Natural killer cell treated with Interleukin-12 subunit alpha and Interleukin-12 subunit beta and Interleukin-15 and Interleukin-18, amount 100 ng/mL, for 72 hours (primary cell): ENCODE measurements at places on chromosomes 12 and 14.
A peak's percentile ranks its signal among the peaks of the same experiment; 100 is the strongest.

- no peak for DNase-seq
Measured at GRCh38 chr14:49954171-49954631, 61.3 kb downstream of the ARF6 start.

DNA sequence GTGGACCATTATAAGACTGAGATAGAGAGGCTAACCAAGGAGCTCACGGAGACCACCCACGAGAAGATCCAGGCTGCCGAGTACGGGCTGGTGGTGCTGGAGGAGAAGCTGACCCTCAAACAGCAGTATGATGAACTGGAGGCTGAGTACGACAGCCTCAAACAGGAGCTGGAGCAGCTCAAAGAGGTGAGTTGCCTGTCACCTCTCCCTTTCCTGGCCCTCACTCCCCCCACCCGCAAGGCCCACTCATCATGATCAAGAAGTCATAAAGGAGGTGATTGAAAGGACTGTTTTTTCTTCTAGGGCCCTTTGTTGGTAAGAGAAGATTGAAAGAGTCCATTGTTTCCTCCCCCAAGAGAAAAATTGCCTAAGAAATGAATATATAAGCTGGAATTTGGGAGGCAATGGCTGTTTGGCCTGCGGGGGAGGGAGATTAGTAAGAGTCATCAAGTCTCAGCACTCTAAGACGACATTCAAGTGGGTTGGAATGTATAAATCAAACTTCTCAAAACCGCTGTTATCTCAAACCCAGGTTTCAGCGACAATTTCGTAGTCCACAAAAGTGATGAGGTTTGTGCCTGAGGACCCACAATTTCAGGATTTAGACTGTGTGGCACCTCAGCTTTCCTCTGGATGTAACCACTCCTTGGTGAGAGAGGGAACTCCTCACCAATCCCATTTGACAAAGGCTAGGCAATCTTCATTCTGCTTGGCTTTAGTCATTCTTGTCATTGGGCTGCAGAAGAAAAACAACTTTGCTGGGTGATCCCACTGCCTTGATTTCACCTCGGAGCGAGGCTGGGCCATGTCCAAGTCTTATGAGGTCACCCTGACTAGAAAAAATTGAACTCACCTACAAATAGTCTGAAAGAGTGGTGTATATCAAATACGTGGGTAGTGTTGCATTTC lies 966 bp downstream of the BICD1 start:
- no peak for DNase-seq

GRCh38 chr14:60206837-60207533 lies 41.8 kb upstream of the DHRS7 start:
- no peak for DNase-seq

GRCh38 chr12:30840715-30841114 lies 85.8 kb upstream of the TSPAN11 start:
- no peak for DNase-seq

DNA sequence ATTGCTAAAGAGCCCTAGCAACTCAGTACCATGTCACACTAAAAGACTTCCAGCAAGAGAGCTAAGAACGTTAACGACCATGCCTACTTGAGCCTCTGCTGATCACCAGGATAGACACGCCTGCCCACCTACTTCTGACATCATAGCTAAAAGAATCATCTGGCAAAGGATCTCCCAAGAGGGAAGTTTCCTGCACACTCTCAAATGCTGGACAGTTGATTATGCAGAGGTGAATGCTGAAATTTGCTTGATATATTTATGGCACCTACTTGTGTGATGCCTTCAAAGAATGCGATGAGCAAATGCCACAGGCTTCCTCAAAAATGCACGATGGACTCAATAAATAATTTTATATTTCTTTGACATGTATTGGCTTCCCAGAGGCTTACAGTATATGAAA lies 113.6 kb downstream of the GALC start:
- DNase-seq, result no peak

GRCh38 chr12:100897240-100897639 lies 102.7 kb downstream of the ANO4 start:
- no peak for DNase-seq

- no peak for DNase-seq
Measured at GRCh38 chr14:92679246-92679645, 69.2 kb downstream of the LGMN start.

GRCh38 chr14:103194256-103195045 lies 71.2 kb downstream of the TNFAIP2 start:
- no peak for DNase-seq

- no peak for DNase-seq
Measured at GRCh38 chr14:37508503-37508902, 86.5 kb downstream of the FOXA1 start.

- DNase-seq, result no peak
Measured at GRCh38 chr12:77540097-77540496, 290.6 kb upstream of the NAV3 start.

- DNase-seq, result no peak
Measured at GRCh38 chr14:96445844-96446710, 54.1 kb downstream of the AK7 start.

DNA sequence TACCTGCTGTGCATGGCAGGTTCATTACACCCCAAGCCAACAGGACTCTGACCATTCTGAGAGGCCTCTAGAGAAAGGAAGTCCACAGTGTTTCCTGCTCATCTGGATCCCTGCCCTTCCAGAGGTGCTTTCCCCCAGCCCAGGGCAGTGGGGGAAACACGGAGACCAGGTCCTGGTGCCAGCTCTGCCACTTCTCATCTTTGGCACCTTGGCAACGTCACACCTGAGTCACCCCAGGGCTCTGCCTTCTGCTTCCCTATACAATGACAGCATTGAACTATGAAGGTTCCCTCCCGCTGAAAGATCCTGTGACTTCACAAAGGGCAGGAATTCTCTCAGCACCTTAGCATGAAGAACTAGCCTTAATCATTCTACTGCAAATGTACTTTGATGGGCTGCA lies 74.9 kb downstream of the ANO2 start:
- DNase-seq, result no peak

DNA sequence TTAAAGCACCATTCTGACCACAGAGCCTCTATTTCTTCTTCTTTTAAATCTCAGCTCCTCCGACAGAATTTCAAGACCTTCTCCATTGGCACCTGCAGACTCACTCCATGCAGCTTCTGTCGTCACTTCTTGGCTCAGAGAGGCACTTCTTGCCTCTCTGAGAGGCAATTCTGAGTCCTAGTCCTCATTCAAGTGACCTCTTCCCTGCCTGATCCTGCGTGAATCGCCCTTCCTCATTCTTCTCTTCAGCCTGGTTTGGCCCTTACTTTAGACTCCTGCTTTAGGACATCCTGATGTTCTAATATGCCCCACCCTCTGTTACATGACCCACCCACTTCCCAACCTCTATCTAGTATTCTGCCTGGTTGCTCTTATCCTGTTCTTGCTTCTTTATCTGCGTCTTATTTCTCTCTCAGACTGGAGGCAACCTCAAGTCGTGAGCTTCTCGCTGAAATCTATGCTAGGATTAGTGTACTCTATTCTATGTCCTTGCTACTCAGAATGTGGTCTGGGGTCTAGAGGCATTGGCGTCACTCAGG lies 55.6 kb upstream of the CISTR start:
- no peak for DNase-seq

GRCh38 chr14:91862417-91862816 lies 4.9 kb downstream of the TC2N start:
- DNase-seq, result no peak

- DNase-seq, result no peak
Measured at GRCh38 chr14:90301668-90302090, 30.1 kb downstream of the NRDE2 start.

GRCh38 chr12:47837190-47838171 lies 17.8 kb upstream of the HDAC7 start:
- peak; percentile 75 for DNase-seq

DNA sequence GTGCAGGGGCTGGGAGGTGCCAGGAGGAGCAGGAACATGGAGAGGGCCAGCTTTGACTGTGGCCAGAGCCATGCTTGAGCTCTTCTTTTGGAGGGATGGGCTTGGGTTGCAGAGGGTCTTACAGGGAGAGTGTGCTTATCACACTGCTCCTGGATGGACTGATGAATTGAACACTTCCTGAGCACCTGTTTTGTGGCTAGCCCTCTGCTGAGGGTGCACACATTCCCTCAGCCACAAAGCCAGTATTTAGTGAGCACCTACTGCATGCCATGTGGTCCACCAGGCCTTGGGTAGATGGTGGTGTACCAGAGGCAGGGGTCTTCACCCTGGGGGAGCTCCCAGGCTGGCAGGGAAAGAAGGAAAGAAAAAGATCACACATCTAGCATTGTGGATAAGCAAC lies 118.9 kb downstream of the SLC25A47 start:
- no peak for DNase-seq

- no peak for DNase-seq
Measured at GRCh38 chr14:57495416-57495815, 1.8 kb upstream of the CCDC198 start.
